NCI-H187 treated with DMSO at 0.1 percent for 48 hours (cell line): ENCODE measurements at places on chromosomes 2 and 18.

GRCh38 chr2:217523286-217523685, 479.5 kb downstream of the TNS1 start:
- no peak for DNase-seq

DNA sequence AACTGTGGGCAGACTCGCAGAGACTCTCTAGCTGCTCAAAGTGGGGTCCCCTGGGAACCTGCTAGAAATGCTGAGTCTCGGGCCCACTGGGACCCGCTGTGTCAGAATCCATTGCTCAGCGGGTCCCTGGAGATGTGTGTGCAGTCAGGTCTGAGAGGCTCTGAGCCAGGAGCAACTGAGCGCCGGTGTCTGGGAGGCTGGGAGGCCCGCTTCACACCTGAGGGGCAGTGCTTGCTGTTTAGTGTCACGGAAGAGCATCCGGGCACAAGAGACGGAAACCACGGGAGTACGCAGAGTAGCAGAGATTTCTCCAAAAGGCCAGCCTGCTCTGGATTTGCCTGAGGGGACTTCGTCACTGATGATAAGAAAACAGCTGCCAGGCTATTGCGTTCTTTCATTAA, 70.1 kb downstream of the EDAR start:
- DNase-seq, result no peak

GRCh38 chr2:225995796-225996461, 596.4 kb downstream of the NYAP2 start:
- no peak for DNase-seq

DNA sequence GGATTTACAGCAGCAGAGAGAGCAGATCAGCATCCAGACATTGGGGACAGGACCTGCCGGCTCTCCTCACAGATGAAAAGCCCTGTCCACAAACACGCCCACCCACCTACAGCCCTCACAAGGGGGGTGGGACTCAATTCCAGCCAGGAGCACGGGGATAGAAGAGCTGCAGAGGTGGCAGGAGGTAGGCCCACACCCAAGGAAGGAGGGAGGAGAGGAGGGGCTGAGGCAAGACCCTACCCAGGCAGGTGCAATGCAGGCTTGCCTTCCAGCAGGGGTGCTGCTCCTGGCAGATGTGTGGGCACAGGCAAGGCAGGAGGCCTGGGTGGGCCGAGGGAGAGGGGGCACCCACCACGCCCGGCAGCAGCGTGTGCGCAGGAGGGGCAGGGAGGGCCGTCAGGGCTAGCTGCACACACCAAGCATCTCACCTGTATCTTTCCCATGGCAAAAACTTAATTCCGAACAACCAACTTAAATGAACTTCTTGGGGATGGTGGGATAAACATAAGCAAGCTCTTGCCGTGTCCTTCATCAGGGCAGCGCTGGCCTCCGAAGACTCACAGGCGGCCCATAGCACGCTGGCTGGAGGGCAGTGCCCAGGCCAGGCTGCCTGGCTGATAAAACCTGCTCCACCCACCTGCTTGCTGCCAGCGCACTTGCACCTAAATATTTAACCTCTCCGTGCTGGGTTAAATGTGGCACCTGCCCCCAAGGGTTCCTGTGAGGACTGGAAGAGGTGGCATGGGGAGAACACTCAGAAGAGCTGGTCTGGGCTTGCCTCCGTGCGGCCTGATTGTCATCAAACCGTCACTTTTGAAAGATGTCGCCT, 219.5 kb downstream of the HDAC4 start:
- no peak for DNase-seq

GRCh38 chr2:70553334-70553583, 367 bp downstream of the TGFA start:
- peak; percentile 13 for DNase-seq

DNA sequence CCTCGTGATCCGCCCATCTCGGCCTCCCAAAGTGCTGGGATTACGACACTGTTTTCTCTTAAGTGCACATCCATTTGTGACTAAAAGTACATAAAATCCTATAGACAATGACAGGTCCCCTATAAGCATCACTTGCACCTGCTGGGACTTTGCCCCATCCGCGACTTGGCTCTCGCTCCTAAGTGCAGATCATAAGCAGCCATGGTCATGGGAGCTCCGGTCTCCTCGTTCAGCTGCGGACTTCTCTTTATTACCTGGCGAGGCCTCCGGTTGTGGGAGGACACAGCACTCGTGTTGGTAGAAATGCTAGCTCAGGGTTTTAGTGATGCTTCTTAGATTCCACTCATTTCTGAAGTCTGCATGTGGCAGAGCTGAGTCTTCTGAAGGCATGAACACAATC, 92.7 kb upstream of the ST6GAL2 start:
- DNase-seq, result no peak

- no peak for DNase-seq
Measured at GRCh38 chr18:60146220-60146960, 226.2 kb downstream of the MC4R start.

GRCh38 chr18:76401498-76401897, 93.5 kb downstream of the ZNF516 start:
- DNase-seq, result no peak

- DNase-seq, result no peak
Measured at GRCh38 chr2:144099780-144100377, 420.0 kb downstream of the ZEB2 start.

DNA sequence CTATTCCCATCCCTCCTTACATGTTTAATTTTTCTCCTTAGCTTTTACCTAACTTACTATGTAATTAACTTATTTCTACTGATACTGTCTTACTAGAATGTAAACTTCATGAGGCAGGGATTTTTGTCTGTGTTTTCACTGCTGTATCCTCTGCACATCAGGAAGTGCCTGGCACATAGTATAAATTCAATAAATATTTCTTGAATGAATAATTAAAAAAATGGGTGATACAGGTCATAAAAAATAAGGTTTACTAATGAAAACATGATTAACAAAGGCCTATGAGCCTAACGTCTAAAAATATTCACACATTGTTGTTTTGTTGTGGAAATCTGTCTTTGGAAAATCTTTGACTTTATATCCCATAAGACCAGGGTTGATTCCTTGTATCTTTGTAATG, 4.5 kb downstream of the RBKS start:
- no peak for DNase-seq

DNA sequence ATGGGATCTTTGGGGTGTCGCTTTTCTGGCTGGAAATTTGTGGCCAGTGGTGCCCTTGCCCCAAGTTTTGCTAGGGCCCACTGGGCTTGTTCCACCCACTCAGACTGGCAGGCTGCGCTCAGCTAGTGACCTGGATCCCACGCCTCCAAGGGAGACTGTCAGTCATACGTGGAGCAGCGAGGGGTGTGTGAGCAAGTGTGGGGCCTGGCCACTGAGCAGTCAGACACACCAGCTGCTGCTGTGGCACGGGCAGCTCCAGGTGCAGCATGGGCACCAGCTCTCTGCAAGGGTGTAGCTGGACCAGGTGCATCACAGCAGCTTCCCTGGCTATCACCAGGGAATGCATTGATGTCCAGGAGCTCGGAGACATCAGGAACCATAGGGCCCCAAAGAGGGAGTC, 327.0 kb downstream of the NR4A2 start:
- no peak for DNase-seq

DNA sequence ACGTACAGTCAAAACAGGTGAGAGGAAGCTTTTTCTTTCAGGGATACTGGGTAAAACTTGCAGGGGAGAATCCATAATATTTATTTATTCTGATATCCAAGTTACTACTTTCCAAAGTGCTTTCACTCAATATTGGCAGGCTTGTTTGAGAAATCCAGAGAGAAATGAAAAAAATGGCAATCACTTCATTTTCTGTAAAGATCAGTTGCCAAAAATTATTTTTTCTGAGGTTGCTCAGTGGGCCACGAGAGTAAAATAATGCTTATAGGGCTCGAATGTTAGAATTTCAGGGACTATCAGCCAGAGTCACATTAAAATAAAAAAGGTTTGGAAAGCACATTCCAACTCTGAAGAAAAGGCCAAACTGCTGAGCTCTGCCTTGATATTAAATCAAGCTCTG, 324.6 kb upstream of the RND3 start:
- no peak for DNase-seq

DNA sequence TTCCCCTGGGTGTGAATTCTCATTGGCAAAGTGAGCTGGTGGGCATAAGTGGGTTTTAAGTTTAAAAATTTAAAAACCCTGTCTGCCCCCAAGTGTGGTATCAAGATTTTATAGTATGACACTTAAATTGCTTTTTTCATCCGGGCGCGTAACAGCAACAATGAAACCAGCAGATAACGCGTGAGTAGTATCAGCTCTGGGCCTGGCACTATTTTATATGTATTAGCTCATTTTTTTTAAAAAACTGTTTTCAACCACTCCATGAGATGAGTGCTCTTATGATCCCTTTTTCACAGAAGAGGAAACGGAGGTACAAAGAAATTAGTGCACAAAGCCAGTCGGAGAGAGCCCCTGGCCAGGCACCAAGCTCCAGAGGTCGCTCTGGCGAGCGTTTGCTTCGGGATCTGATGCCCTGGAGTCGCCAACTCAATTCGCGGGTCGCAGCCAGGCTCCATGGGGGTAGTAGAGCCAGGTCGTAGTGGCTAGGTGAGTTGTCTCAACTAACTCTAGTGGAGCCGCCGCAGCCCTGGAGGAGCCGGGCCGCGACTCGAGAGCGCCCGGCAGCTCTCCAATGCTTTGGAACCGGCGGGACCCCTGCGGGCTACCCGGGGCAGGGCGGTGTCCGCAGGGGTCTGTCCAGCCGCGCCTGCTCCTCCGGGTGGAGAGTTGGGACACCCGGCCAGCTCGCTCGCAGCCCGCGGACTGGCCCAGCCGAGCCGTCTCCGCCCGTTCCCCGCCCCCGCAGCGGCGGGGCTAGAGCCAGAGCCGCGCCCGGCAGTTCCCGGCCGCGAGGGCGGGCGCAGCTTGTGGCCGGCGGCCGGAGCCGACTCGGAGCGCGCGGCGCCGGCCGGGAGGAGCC, at the start of gene IL1R1:
Gene IL1R1, plus strand, starts transcription at position 777 of the 859 bp plus-strand sequence. CDS start 14,979 bp downstream, outside the sequence.
- no peak for DNase-seq

GRCh38 chr18:959854-960253, 55.2 kb downstream of the ADCYAP1 start:
- no peak for DNase-seq

GRCh38 chr18:70276416-70277191, 12.2 kb upstream of the SOCS6 start:
- no peak for DNase-seq

- DNase-seq, result no peak
Measured at GRCh38 chr2:127591221-127591923, 54.6 kb upstream of the GPR17 start.

DNA sequence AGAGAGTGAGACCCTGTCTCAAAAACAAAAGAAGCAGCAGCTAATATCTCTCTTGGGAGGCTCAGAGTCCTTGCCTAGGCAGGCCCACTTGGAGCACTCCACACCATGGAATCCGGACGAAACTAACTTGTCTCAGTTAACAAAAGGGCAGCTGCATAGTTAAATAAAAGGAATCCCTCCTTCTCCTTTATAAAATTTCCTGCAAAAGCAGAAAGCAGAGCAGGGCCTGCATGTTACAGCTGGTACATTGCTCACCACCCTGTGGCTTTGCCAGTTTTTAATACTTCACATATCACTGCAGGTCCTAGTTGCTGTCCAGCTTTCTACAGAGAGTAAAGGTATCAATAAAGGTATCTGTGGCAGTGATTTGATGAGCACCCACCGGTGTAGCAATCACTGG, 93.6 kb downstream of the ASAP2 start:
- DNase-seq, result peak; percentile 31

DNA sequence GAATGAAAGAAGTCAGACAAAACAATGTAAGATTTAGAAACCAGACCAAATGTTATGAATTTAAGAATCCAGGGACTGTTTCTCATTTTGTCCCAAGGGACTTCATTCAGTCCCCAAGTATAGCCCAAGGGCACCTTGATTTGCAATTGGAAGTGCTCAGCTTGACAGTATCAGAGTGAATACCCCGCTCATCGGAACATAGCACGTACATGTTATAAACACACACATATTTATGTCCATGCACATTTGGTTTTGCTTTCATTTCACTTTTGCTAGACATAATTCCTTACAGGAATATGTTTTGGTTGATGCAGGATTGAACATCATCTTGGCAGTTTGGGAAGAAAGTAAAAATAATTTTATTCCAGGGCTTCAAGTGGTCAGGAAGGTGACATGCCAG, 100.2 kb downstream of the PID1 start:
- DNase-seq, result no peak

GRCh38 chr18:34710934-34711333, 836 bp downstream of the DTNA start:
- DNase-seq, result no peak

GRCh38 chr2:20523073-20523798, 76.4 kb downstream of the RHOB start:
- no peak for DNase-seq

DNA sequence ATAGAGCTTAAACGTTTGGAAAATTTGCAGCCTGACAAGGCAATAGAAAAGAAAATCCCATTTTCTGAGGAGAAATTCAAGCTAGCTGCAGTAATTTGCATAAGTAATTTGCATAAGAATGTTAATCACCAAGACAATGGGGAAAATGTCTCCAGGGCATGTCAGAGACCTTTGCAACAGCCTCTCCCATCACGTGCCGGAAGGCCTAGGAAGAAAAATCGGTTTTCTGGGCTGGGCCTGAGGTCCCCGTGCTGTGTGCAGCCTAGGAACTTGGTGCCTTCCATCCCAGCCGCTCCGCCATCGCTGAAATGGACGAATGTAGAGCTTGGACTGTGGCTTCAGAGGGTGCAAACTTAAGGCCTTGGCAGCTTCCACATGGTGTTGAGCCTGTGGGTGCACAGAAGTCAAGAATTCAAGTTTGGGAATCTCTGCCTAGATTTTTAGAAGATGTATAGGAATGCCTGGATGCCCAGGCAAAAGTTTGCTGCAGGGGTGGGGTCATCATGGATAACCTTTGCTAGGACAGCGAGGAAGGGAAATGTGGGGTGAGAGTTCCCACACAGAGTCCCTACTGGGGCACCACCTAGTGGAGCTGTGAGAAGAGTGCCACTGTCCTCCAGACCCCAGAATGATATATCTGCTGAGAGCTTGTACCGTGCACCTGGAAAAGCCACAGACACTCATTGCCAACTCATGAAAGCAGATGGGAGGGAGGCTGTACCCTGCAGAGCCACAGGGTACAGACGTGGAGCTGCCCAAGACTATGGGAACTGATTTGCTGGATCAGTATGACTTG, 164.6 kb downstream of the GULP1 start:
- no peak for DNase-seq

- no peak for DNase-seq
Measured at GRCh38 chr2:151665959-151666358, 68.3 kb downstream of the NEB start.

GRCh38 chr2:237630216-237631000, 3.0 kb downstream of the LRRFIP1 start:
- no peak for DNase-seq

GRCh38 chr2:111039628-111040383, 80.9 kb upstream of the BCL2L11 start:
- no peak for DNase-seq

DNA sequence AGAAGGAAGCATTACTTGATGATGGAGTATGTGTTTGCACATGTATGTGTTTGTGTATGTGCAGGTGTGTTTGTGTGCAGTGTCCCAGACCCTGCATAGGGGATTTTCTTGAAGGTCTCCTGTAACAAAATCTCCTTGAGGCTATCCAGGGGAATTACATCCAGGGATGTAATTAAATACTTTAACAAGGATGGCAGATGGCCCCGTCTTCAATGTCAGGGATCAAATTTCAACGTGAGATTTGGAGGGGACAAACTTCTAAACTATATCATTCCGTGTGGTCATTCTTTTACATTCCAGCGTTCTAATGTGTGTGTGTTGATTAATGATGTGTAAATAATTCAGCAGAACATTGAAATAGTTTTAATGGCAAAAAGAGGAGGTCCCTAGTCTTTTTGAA, 3.3 kb downstream of the UGT1A9 start:
- DNase-seq, result no peak
